ENCODE measurements at places on chromosomes 13 and 19.

- no peak for DNase-seq
These were observed 580.3 kb downstream of the GPC6 start for GRCh38 chr13:93806861-93807260.

DNA sequence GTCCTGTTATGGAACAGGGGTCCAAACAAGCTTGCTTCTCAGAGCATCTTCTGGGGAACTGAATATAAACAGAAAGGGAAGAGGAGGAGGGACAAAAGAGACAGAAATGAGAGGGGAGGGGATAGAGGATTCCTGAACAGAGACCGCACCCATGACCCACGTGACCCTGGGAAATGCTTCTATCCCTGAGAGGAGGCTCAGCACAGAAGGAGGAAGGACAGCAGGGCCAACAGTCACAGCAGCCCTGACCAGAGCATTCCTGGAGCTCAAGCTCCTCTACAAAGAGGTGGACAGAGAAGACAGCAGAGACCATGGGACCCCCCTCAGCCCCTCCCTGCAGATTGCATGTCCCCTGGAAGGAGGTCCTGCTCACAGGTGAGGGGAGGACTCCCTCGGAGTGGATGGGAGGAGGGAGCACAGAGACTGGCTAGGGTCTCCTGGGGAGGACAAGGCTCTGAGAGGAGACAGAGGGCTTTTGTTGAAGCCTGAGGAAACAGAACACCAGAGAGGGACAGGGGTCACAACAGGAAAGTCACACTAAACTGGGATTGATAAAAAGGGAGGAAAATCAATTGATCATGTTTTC is at the start of gene CEACAM6:
CEACAM6 (plus strand) TSS at position 203 of the 586 bp plus-strand sequence; CDS start at position 312, 109 bp downstream.
- DNase-seq = no peak

GRCh38 chr19:48708471-48708870 is 11.1 kb downstream of the MAMSTR start:
- no peak for DNase-seq

- DNase-seq = no peak
These were observed 1322.2 kb downstream of the PCDH9 start for GRCh38 chr13:65907666-65908525.

DNA sequence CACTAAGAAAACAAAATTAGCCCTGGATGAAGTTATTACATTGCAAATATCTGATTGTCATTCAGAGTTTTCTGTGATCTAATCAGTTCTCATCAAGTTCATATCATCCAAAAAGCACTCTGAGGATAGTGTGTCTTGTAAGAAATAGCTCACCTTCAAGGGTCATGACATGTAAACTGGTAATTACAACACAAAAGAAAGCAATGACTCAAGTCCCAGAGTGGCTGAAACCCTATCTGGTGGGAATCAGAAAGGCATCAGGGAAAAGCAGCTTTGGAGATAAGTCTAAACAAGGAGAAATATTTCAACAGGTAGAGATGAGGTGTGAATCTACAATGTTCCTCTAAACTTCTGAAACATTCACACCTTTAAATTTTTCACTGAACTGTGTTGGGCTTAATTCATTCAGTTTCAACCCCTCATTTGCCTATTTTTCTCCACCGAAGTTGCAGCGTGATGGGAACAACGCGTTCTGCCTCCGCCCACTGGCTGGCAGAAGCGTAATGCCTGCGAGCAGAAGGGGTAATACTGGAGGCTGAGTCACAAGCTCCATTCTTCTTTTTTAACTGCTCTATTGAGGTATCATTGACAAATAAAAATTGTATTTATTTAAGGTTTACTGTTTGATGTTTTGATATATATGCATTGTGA is 155.2 kb upstream of the IPO5 start:
- no peak for DNase-seq

DNA sequence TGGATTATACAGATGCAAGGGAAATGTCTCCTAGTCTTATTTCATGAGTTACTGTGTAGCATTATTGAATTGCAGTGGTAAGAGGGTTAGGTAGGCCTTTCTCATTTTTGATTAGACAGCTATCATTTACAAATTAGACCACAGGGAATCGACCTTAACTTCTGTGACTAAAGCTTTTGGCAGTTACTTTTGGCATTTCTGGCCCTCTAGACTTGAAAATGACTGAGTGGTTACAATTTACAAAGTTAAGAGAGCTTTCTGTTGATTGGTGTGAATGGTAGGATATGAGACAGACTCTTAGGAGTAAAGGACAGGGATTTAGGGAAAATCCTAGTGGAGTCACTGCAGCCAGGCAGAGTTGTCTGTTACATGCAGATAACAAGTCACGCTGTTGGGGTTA is 86.1 kb downstream of the GGACT start:
- DNase-seq = no peak

GRCh38 chr13:32381539-32381938 is 46.4 kb downstream of the N4BP2L1 start:
- peak; percentile 2 for DNase-seq

- DNase-seq = no peak
These were observed 23.5 kb downstream of the EBPL start for GRCh38 chr13:49667773-49668172.

DNA sequence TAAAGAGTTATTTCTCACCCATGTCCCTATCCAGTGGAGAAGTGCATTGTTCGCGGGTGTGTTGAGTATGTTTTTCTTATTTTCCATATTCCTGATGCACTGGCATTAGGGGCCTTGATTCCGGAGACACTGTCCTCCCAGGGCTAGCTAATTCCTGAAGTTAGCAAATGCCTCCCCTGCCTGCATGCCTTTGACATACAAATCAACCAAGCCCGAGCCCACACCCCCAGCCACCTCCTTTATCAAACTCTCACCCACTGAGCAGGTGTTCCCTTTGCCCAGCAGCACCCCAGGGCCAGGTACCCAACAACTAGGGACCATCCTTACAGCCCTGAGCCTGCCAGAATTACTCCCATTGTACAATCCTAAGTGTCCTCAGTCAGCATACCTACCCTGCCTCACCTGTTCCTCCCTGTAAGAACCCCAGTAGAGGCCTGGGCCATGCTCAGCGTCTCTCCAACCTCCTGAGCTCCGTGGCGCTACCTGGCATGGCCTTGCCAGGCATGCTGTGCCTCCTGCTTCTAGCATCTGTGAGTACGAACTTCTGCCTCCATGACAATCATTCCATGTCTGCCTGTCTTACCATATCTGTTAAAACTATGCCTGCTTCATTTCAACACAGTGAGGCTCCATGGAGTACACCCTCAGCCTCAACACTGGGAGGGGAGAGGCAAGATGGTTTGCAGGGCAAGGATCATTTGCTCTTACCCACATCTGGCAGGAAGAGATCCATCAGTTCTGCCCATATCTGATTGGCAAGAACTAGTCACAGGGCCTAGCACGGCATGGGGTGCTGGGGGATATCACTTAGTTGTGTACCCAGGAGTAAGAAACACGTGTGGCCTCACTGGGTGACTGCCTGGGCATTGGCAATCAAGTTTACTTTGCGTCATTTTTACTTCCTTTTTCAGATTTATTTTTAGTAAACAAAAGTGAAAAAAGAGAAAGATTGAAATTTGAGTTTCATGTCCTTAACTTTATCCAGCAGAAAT is 203.9 kb downstream of the SHISA2 start:
- DNase-seq = no peak

DNA sequence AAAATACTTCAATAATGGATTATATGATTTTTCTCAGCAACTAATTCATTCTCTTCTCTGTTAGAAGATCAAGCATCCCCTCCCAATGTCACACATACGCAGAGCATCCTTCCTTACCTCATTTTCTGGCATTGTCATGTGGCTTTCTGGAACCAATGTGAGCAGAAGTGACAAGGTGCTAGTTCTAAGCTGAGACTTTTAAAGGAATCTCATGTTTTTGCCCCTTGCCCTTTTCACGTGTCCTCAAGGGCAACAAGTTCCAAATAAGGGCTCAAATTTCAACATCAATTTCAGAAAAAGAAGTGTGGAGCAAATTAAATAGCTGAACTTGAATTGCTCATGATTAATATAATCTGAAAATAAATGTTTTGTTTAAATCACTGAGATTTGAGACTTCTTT is 4.6 kb upstream of the PRR20A start:
- DNase-seq = no peak

- no peak for DNase-seq
These were observed 65.6 kb upstream of the F7 start for GRCh38 chr13:113040031-113040430.

- DNase-seq = no peak
These were observed 818.7 kb upstream of the GPC6 start for GRCh38 chr13:92407858-92408257.

DNA sequence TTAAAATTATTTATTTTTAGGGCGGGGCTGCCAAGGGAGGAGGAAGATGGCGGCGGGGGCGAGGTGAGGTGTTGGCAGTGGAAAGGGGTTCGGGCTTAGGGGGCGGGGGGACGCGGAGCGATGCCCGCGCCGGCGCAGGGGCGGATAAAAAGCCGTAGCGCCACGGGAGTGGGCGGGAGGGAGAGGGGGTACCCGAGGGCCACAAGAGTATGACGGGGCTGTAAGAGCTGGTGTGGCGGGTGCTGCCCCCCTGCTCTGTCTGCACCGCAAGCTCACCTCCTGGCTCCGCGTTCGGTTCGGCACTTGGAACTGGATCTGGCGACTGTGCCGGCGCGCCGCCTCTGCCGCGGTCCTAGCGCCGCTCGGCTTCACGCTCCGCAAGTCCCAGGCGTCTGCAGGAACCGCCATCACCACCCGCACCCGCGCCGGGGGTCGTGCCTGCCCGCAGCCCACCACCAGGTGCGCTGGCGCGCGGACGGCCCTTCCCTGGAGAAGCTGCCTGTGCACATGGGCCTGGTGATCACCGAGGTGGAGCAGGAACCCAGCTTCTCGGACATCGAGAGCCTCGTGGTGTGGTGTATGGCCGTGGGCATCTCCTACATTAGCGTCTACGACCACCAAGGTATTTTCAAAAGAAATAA is 265.2 kb upstream of the SGCG start:
- peak; percentile 39 for DNase-seq

- no peak for DNase-seq
These were observed 99.6 kb downstream of the MBNL2 start for GRCh38 chr13:97321616-97322321.

GRCh38 chr13:49976314-49977258 is 20.3 kb upstream of the TRIM13 start:
- peak; percentile 66 for DNase-seq

- no peak for DNase-seq
These were observed 37.0 kb downstream of the ZNF136 start for GRCh38 chr19:12199757-12200419.

DNA sequence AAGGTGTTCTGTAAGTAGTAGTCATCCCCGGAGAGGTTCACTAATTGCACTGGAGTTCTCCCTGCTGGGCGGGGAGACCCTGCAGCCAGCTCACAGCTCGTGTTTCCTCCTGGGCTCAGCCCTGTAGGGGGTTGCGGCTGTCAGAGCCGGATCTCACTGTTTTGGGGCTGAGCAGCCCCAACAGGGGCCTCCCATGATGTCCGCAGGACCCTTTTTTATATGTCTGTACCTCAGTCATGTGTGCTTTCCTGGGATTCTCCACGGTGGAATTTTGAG is 130.2 kb upstream of the MCF2L start:
- DNase-seq = no peak

- peak; percentile 2 for DNase-seq
These were observed 294.2 kb downstream of the ZNF536 start for GRCh38 chr19:30666301-30666803.

DNA sequence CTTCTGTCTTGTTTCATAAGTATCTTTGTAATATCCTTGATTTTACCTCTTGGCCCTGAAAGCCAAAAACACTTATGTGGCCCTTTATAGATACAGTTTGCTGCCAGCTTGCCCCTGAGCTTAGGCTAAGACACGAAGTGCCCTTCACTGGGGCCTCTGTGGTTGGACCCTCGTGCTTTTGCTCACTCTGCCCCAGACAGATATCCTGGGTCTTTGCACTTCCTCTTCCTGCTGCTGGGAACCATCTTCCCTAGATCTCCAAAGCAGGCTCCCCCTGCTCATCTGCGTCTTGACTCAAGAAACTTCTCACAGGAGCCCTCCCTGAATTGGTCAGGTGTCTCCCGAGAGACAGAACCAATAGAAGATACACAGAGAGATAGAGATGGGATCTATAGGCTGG is 2.0 kb upstream of the TNFSF14 start:
- no peak for DNase-seq

DNA sequence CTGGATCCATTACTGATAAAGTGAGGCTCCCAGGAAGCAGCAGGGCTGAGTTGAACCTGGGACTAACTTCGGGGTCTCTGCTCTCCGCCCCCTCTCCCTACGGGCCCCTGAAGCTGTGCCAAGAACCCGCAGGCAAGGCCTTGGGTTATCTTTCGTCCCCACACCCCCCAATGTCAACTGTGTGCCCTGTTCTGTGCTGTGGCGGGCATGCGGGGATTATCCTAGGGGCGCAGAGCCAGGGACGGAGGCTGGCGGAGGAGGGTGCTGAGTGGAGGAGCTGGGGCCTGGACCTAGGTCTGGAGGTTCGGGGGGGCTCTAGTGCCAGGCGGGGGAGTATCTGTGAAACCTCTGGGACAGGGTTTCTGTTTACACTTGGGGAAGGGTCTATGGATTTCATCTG is 26.4 kb downstream of the RFX1 start:
- no peak for DNase-seq

DNA sequence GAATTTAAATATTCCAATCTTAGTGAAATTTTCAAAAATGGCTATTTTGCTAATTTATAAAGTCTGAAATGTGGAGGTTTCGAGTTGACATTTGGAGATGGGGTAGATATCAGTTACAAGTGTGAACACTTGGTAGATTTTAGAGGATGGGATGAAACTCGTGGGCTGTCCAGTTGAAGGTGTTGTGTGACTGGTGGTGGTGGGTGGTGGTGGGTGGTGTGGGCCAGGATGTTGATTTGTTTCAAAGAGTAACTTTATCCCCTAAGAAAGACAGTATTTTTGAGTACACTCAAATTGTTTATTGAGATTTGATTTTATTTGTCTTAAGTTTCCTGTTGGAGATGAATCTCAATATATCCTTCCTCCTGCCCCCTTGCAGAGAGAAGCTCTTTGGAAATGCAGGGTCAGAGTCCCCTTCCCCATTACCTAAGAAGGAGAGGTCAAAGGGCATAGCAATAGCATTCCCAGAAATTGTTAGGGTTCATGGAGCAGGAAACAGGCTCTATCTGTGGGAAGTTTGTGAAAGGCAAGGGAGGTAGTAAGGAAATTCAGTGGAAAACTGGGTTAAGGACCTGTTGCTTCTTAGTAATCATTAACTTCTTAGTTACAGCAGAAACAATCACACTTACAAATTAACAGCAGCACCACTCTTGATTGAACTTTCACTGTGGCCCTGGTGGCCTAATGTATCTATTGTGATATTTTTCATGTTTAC is 133.6 kb upstream of the RNF113B start:
- DNase-seq = no peak

DNA sequence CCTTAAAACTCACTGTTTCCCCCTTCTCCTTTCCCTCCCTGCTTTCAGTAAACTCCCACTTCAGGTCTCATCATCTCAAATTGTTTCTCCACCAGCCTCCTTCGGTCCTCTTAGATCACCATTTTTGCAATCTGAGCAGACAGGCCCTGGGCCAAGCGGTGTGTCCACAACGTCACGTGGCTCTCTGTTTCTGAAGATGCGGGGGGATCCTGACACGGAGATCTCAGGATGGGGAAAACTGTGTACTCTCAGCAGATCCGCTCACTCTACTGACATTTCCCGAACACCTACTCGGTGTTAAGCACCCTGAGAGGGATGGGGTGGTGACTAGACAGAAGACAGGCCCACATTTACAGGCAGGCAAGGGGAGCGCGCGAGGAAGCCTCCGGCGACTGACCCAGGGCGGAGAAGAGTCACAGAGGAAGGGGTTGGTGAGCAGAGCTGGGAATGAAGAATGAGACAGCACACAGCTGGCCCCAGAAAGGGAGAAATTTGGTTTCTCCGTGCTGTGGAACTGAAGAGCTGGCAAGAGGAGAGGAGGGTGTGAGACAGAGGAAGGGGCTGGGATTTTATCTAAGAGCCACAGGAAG is 38.8 kb downstream of the SERP2 start:
- no peak for DNase-seq

Measured in NCI-H510A treated with DMSO at 0.1 percent for 48 hours (cell line).